ENCODE measurements at places on chromosomes 13 and 19.

DNA sequence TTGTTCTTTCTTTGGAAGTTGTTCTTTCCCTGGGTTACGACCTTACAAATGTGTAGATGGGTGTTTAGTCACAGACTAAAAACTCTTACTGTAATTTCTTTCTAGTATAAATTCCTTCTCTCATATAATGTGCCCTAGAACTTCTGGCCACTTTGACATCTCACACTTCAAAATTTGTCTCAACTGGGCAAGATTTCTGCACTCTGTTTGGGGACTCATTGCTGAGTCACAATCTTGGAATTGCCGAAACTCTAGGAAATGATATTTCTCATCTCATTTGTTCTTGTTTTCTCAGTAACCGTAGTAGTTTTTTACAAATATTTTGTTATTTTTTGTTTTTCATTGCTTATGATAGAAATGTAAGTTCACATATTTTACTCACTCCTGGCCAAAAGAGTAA is 2523.2 kb upstream of the PCDH20 start:
- DNase-seq: no peak

DNA sequence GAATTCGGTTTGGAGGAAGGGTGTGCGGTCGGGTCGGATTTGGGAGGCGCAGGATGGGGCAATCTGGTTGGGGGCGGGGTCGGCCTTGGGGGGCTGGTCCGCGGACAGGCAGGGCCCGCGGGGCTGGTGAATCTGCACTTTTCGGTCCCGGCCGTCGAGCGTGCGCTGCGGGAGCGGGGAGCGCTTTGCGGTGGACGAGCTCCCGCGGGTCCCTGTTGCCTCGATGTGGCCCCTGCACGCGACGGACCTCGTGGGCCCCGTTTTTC is 11.9 kb downstream of the PEAK3 start:
- no peak for DNase-seq

GRCh38 chr19:54335979-54336892 is 2.7 kb downstream of the LILRA4 start:
- DNase-seq: no peak

GRCh38 chr19:18913466-18913865 is 5.7 kb downstream of the COPE start:
- DNase-seq: no peak

DNA sequence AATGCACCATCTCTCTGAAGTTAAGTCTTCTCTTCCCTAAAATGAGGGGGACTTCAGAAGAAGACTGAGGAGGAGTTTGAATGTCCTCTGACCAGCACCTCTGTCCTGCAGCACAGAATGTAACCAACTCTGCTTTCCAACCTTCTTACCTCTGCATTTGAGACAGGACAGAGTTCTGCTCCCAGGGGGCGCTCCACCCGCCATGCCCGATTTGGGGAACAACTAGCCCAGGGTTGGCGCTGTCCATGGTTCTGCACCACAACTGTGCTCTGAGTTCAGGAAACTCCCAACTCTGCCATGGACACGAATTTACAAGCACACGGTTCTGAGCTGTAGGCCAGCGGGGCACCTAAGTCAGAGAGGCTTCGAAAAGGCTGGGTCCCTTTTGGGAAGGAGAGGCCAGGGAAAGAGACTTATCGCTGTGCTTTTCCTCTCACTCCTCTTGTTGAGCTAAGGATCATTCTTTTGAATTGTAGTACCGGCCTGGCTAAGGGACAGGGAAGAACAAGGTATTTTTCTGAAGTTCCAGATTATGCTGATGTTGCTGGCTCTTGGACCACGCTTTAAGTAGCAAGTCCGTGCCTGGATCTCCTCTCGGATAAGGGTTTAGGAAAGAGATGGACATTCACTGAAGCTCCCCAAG is 22.2 kb downstream of the SIGLEC5 start:
- DNase-seq: peak; percentile 33

GRCh38 chr19:8001995-8002849 is 3.2 kb downstream of the ELAVL1 start:
- DNase-seq: peak; percentile 52

GRCh38 chr13:106468744-106469590 is 66.5 kb downstream of the EFNB2 start:
- DNase-seq: no peak

- DNase-seq: no peak
These were observed 4.9 kb downstream of the MEIS3 start for GRCh38 chr19:47414469-47414868.

DNA sequence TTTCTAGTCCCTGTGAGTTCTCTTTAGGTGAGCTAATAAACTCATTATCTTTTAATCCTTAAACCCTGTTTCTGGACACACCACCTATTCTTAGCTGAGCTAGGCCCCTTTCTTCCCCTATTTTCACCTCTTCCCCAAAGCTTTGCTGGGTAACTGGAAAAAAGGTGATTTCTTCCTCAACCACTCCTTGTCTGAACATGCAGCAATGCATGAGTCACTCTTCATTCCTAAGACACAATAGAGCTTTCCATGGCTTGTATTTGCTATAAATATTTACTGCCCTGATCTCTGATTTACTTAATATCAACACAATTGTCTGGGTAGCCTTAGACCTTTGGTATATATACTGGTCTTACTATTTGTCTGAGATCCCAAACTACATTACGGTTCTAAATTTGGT is 370.9 kb downstream of the KLF5 start:
- DNase-seq: no peak

DNA sequence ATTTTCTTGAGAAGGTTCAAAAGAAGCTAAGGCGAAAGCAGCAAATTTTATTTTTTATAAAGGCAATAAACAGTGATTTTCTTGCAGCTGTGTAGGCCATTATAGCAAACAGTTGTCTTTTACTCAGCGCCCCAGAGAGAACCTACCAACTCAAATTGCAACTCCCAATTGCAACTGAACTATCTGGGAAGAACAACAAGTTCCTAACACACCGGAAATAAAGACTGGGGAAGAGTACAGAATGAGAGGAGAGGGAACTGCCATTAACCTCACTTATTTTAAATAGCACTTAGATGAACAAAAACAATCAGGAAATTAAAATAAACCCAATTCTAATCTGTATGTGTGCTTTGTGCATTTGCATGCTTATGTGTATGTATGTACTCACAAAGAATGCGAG is 171.1 kb downstream of the KCTD12 start:
- no peak for DNase-seq

DNA sequence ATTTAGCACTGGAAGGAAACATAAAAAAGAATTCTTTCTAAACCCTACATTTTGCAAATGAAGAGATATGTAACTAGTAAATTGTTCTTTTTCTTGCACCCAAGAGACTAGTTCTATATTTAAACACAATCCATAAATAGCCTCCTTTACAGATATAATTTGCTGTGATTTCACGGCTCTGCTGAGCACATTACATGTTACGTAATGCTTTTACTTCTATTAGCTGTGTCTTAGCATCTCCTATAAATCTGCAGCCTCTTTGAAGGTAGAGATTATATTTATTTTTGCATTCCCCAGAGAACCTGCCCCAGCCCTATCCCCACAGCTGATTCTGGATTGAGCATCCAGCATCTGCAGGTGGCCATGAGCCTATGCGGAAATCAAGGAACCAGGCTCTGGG is 32.2 kb downstream of the LACC1 start:
- no peak for DNase-seq

- DNase-seq: no peak
These were observed 1.1 kb downstream of the ZNF653 start for GRCh38 chr19:11504502-11505031.

DNA sequence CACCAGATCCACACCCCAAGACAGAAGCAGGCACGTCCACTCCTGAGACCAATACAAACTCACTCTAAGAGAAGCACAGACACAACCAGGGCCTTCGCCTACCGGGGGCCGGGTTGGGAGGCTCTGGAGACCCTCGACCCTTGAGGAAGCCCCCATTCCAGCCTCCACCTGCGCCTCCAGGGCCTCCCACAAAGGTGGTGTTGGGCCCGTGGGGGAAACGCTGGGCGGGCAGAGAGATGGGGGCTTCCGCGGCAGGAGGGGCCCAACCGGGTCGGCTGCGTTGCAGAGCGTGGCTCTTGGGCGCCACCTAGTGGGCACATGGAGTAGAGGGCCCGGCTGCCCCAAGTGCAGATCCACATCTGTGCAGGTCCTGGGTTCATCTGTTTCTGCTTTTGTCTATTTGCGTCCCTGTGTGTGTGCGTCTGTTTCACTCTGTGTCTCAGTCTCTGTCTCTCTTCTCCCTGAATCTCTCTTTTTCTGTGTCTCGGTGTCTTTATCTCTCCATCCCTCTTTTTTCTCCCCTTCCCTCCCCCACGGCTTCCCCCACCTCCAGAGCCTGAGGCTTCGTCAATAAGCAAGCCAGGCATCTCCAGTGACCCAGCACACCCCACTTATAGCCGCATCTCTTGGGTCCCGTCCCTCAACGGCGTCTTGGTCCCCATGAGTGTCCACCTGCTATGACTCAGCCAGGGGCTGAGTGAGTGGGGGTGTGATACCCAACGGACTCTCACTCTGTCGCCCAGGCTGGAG is 10.5 kb upstream of the TINCR start:
- peak; percentile 36 for DNase-seq

DNA sequence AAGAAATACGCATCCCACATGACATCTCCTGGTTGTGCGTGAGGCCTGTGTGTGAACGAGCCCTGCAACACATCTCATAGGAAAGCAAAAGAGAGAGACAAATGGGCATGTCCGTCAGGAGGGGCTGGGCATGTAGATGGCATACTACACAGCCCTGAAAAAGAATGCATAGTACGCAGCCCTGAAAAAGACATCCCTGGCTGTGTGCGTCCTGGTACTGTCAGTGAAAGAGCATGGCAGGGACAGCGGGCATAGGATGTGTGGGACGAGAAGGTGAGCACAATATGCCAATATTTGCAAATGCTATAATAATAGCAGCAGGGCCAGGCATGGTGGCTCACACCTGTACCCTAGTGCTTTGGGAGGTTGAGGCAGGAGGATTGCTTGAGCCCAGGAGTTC is 28.6 kb downstream of the PTPRS start:
- no peak for DNase-seq

- DNase-seq: no peak
These were observed 21.1 kb downstream of the ELL start for GRCh38 chr19:18500799-18501198.
